AG08395 (cell line): ENCODE measurements at places on chromosomes 2 and 18.
A peak's percentile ranks its signal among the peaks of the same experiment; 100 is the strongest.

GRCh38 chr2:38035968-38036367 is 40.0 kb downstream of the CYP1B1 start:
- no peak for DNase-seq

GRCh38 chr2:129070663-129071062 is 752.0 kb upstream of the HS6ST1 start:
- no peak for DNase-seq

- DNase-seq, result no peak
Measured at GRCh38 chr2:238573916-238574315, 147.2 kb downstream of the ASB1 start.

DNA sequence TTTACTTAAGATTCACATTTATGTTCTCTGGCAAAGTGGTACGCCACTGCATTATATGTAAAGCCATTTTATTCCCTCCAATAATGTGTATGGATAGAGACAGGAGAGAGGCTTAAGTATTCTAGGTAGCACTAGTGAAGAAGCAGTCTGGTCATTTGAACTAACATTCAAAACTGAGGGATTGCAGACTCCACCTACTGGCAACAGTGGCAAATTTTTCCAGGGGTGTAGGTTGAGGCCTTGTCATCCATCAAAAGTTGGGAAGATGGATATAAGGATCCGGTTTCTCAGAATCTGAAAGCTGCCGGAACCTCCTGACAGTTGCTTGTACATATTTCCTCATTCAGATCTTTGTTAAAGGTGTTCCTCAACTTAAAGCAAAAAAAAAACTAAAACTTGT is 465.5 kb upstream of the FSHR start:
- no peak for DNase-seq

DNA sequence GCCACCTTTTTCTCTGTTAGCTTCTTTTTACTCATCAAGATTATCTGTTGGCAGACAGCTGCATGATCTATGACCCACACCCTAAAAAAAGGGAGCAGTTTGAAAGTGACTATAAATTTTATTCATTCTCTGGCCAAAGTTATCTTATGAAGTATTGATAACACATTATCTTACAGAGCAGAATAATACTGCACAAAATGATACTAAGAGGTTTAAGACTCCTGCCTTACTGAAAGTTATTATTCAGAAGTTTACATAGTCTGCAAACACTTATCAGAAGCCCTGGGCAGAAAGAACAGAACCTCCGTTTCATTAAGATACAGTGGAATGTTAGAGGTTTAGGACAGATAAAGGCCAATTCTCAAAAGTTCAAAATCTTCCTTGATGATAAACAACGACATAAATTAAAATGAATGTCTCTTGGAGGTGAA is 78.2 kb downstream of the ZEB2 start:
- no peak for DNase-seq

GRCh38 chr18:79487801-79488201 is 92.1 kb downstream of the NFATC1 start:
- DNase-seq, result no peak

DNA sequence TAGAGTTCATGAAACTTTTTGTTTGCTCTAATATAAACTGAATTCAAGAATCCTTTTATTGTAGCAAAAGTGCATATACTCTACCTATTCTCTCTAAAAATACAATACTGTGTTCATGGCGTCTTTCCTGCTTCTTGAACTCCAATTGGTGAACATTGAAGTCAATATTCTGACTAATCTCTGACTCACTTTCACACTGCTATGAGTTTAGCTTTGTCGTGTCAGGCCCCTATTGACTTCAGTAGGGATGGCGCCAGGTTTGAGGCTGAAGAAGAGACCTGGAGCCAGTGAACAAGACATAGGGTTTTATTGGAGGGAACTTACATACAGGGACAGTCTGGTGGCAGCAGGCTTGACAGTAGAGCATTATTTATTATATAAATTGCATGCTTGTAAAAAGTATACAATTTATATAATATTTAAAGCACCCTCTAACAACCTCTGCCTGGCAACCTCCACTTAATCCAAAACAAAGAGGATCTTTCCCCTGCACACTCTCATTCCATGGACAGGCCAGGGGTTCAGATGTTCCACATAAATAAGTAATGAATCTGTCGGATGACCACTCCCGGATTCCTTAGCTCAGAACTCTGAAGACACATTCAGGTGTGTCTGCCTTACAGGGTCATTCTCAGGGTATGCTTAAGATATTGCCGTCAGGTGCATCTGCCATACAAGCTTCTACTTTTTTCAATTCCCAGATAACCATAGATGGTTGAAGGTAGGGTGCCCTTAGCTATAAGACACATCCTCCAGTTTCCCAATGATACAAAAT is 141.0 kb downstream of the CERS6 start:
- DNase-seq, result no peak

DNA sequence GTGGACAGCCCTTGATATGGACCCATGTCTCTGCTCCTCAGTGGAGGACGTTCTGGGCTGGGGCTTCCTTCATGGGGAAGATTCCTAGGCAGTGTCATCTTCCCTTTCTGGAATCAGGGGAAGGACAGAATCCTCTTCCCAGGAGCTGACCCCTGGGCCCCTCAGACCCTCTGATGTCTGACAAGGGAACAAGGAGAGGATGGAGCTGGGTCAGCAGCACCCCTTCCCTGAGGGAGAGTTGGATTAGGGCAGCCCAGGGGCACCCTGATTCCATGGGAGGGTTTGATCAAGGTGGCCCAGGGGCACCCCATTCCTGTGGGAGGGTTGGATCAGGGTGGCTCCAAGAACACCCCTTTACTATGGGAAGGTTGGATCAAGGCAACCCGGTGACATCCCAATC is 86.5 kb downstream of the ACKR3 start:
- DNase-seq, result no peak

DNA sequence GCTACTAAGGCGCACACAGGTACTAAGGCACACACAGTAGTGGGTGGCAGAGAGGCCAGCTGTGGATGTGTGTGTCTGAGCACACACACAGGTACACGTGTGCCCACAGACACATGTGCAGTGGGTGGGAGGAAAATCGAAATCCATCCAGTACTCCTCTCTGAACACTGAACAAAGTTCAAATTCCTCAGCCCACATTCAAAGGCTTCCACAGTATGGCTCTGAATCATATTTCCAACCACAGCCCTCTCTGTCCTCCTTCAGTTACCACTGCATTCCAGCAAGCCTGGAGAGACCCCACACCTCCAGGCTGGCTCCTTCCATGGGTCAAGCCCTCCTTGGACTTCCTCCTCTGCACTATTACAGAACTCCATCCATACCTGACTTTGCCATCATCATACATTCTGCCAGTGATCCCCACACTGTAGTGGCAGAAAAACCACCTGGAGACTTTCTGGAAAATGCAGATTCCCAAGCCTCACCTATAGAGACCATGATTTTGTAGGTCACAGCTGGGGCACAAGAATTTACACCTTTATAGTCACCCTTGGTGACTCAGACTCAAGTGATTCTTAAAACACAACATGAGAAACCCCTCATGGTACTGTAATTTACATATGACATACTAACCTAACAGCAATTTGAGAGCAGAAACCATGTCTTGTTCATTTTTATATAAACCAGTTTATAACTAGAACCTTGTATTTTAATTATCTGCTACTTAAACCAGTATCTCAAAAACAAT is 31.4 kb downstream of the EPG5 start:
- DNase-seq, result peak; percentile 35
